Fibroblast of skin of right quadriceps (primary cell): ENCODE measurements at places on chromosomes 12 and 14.

DNA sequence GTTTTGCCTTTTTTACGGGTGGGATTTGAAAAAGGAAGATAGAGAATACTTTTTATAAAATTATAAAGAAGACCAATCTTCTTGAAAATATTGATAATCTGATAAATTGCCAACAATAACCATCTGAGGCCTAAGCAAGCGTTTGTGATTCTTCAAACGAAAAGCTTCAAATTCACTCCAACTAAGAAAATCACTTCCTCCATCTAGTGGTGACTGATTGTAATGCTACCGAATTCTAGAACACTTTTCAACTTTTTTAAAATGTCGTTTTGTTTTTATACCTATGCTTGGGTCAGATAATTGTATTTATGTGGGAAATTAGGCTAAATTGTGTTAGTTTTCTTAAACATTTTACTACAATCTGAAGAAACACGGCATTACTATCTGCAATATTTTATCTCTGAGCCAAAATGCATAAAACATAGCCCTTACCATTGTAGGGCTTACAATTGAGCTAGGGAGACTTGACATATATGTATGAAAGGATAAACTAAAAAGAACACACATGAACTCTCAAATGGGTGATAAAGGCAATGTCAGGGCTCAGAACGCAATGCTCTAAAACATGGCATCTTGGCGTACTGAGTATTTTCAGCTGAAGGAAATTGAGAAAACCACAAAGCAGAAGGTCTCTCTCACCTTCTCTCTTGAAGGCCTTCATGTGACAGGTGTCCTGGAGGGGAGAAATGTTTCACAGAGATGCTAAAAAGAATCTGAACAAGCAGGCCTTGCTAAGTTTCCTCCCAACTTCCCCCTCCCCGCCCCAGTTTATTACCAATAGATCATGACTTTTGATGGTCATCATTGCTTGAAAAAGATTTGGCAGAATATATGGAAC lies 36.8 kb upstream of the G2E3 start:
- DNase-seq = peak; percentile 37

DNA sequence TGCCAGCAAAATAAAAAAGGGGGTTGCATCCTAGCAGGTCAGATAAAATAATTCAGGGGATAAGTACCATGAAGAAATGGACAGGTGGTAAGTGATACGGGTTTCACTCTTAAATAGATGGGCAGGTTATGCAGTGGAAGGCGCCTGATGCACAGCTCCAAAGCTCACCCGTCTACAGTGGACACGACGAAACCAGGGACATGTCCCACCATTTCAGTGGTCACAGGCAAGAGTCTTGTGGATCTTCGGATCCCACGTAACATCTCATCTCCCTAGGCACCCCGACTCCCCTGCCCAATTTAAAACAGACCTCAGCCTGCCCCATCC lies 60.5 kb downstream of the DDX51 start:
- DNase-seq = no peak

DNA sequence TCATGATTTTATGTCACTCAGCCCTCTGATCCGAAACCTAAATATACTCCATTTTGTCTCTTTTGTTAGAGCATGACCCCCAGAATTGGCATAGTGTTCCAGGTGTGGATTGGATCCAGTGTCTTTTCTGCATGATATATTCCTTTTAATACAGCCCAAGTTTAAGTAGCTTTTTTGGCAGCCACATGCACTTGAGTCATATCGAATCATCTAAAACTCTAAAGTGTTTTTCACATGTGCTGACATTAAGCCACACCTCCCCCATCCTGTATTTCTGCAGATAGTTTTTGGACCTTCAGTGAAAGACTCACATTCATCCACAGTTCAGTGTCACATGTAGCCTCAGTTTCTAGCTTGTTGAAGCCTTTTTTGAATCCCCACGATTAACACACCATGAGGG lies 30.6 kb downstream of the BORCS5 start:
- peak; percentile 68 for DNase-seq

DNA sequence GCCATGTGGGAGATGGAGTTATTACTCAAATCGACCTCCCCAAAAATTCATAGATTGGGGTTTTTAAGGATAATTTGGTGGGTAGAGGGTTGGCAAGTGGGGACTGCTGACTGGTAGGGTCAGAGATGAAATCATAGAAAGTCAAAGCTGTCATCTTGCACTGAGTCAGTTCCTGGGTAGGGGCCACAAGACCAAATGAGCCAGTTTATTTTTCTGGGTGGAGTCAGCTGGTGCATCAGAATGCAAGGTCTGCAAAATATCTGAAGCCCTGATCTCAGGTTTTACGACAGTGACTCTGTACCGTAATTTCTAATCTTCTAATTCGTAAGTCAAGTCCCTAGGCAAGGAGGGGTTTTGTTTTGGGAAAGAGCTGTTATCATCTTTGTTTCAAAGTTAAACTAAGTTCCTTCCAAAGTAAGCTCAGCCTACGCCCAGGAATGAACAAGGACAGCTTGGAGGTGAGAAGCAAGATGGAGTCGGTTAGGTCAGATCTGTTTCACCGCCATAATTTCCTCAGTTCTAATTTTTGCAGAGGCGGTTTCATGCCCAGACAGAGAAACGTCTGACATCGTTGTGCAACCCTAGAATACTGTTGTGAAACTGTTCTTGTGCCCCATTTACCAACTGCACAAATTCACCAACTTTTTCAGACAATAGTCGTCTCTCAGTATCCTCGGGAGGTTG lies 104.5 kb upstream of the SFSWAP start:
- no peak for DNase-seq

DNA sequence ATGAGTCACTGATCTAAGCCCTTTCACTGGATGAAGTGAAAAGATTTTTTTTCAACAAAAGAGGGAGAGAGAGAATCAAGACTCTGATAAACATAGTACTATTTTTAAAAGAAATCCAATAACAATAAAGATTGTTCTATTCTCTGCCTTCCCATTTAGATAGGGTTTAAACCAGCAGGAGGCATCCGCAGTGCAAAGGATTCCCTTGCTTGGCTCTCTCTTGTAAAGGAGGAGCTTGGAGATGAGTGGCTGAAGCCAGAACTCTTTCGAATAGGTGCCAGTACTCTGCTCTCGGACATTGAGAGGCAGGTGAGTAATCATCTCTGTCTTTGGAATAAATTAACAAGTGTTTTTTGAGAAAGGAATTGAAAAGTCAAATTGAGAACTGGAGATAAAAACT lies 124.9 kb downstream of the DERA start:
- no peak for DNase-seq

DNA sequence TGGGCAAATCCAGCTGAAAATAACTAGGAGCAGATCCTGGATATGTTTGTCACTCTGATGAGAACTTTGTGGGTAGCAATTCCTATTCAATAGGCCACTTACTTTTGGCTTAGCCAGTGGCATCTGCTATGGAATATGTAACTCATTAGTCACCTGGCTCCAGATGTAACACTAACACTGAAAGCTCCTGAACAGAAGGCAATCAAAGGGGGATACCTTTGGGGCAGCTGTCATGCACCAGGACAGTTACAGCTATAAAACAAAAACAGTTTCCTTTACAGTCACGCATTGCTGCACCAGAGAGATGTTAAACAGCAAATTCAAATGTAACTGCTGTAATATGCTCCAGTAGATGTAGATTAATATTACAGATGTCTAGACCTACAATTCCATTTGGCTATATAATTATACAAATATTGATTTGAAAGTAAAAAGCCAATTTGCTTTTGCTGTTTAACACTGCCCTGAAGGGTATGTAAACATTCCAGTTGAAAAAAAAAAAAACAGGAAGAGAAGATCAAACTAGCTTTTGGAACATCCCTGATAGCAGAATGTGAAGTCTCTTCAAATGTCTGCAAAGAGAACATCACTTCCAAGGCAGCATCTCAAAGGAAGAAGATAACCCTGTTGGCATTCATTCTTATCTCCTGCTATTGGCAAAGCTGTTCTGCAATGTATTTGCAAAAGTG lies 18.4 kb downstream of the RACGAP1 start:
- peak; percentile 42 for DNase-seq

GRCh38 chr12:130990034-130990433 lies 36.3 kb downstream of the ADGRD1 start:
- DNase-seq = no peak

- DNase-seq = no peak
Measured at GRCh38 chr12:52739963-52740362, 36.6 kb upstream of the KRT77 start.

GRCh38 chr12:42770261-42770660 lies 180.7 kb upstream of the PRICKLE1 start:
- DNase-seq = no peak

GRCh38 chr12:84696281-84696680 lies 216.3 kb downstream of the SLC6A15 start:
- peak; percentile 31 for DNase-seq

- DNase-seq = no peak
Measured at GRCh38 chr12:131095826-131096680, 142.3 kb downstream of the ADGRD1 start.

- no peak for DNase-seq
Measured at GRCh38 chr14:72808564-72808963, 85.3 kb downstream of the DPF3 start.

- no peak for DNase-seq
Measured at GRCh38 chr12:71954861-71955260, 16.2 kb downstream of the TPH2 start.

DNA sequence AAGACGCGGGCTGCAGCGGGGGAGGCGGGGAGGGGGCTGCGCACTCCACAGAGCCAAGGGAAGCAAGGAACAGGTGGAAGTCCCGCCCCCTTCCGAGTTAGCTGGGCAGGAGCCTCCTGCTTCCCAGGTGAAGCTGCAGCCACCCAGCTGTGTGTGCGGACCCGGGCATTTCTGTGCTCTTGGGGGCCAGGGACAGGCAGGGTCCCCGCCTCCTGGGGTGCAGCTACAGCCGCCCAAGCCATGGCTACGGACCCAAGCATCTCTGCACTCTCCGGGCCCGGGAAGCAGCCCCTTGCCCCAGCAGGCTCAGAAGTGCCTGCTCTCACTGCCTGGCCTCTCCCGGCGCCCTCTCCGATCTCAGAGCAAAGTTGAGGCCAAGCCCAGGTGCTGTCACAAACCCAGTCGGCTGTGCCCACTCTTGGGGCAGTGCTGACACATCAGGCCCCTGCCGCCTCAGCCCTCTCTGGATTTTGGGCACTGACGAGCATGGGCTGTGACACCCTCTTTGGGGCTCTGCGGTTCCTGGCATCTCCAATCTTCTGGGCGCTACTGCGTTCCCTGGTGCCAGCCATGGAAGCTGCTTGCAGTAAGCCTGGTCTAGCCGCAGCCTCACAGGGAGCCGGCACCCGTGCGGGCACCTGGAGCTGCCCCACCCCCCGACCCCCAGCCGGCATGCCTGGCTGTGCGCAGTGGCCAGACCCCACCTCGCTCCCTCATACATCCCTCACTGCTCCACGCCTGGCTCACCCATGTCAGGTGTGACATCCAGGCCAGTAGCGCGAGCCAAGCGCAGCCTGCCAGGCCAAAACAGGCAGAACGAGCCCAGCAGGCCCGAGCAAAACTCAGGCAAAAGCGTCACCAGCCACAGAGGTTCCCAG lies 8.5 kb upstream of the MGAT4C start:
- DNase-seq = no peak

- peak; percentile 84 for DNase-seq
Measured at GRCh38 chr12:79634957-79635471, 55.8 kb downstream of the PAWR start.

DNA sequence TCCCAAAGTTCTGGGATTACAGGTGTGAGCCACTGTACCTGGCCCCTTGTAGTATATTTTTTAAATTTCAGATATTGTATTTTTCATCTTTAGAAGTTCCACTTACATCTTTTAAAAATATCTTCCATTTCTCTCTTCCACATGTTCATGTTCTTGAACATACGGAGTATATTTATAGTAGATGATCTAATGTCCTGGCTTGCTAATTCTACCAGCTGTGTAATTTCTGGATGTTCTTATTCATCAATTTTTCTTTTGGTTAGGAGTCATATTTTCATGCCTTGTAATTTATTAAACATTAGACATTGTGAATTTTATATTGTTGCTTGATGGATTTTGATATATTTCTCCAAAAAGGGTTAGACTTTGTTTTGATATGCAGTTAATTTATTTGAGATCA lies 30.8 kb downstream of the NTN4 start:
- no peak for DNase-seq

- peak; percentile 82 for DNase-seq
Measured at GRCh38 chr12:105561546-105562198, 231.2 kb downstream of the C12orf75 start.

DNA sequence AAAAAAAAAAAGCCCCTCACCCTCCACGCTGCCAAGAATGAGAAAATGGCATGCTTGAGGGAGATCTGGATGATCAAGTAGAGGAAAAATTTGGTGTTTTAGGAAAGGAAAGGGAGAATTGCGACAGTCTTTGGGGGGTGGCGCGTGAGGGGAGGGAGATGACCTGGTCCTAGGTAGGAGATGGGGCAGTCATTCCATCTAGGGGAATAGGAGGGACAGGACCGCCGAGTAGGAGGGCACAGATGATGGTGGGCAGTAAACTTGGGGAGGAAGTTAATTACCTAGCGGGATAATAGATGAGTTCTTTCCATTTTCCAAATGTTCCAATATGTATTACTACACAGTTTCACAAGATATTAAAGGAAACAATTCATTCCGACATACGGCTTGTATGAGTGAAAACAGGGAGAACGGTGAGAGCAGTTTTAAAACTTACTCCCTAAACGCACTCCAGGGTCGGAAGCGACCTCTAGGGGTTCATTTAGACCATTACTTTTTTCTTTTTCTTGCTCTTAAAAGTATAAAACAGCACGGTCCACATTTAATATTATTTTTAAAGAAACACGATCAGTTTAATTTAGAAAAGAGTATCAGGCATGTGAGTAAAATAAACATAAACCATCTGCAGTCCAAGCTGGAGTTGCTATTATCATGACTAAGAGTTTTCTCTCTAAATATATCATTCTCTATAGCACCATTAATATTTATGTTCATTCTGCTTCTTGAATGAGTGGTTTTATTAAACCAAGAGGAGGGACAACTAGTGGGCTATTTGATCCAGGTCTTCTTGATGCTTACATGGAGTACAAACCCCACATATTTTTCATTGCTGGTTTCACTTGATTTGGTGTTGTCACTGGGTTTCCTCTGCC lies 3.0 kb upstream of the FNTB start:
- peak; percentile 50 for DNase-seq

- DNase-seq = no peak
Measured at GRCh38 chr12:26717757-26718156, 115.2 kb downstream of the ITPR2 start.

GRCh38 chr12:132470397-132470796 lies 19.6 kb upstream of the FBRSL1 start:
- DNase-seq = no peak

DNA sequence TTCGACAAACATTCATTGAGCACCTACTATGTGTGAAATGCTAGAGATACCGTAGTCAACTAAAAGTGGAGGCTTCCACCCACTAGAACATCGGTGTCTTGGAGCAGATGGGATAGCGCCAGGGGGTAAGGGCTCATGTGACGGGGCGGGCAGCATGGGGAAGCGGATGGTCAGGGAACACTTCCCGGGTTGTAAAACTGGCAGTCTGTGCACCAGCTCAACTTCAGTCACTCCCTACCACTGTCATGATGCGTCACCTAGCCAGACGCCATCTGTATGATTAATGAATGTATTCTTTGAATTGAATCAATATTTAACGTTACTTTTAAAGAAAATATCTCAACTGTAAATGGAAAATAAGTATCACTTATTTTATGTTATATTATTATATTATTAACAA lies 93.5 kb downstream of the PIWIL1 start:
- DNase-seq = no peak

GRCh38 chr14:55813630-55814029 lies 233.6 kb downstream of the KTN1 start:
- no peak for DNase-seq

GRCh38 chr12:106910202-106910601 lies 45.5 kb upstream of the TMEM263 start:
- no peak for DNase-seq

GRCh38 chr12:90679674-90680073 lies 275.3 kb downstream of the CCER1 start:
- DNase-seq = no peak

- DNase-seq = no peak
Measured at GRCh38 chr12:2776129-2776806, 18.5 kb upstream of the FKBP4 start.
